AG09319 (cell line): ENCODE measurements at places on chromosomes 1 and 21.

GRCh38 chr1:222926566-222926965 lies 111.7 kb downstream of the DISP1 start:
- peak; percentile 19 for DNase-seq

DNA sequence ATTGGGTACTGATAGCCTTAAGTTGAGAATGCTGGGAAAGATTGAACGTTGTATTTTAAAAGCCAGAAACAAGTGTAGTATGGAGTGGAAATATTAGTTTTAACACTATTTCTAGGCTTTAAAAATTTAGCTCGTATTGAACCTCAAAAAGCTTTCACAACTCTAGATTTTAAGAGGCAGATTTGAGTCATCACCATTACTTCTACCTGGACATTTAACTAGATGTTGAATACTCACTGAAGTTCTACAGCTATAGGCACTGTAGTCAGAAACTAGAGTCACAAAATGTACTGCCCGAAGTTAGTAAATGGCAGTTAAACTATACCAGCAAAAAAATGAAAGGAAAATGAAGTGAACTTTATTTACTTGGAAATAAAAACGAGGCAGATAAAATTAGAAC lies 96.5 kb downstream of the NEK7 start:
- DNase-seq, result no peak

DNA sequence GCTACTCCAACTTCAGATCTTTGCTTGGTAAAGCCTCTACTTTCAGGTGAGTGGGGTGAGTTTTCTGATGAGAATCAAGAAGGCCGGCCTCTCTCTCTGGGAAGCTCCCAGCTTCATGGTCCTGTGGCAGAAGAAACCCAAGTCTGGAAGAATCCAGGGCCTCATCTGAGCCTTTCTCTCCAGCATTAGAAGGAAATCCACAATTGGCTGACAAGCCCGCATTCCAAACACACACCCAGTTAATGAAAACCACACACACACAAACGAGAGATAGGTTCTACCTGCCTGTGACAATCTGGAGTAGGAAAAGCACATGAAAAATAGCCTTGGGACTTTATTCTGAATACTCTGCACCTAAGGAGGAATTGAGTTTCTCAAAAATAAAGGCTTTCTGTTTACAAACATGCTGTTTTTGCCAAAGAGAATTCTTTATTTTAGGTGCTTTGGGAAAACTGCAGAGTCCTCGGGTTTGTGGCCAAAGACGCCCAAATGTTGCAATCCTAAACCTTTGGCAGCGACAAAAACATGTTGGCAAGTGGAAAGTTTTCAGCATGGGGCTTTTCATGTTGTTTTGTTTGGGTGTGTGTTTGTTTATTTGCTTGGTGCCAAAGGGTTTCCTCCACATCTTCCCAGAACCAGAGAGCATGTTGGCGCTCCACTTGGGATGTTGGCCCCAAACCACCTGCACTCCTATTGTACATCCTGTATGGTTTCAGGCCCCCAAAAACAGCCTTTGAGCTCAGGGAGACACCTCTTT lies 216.2 kb downstream of the SETD4 start:
- no peak for DNase-seq

DNA sequence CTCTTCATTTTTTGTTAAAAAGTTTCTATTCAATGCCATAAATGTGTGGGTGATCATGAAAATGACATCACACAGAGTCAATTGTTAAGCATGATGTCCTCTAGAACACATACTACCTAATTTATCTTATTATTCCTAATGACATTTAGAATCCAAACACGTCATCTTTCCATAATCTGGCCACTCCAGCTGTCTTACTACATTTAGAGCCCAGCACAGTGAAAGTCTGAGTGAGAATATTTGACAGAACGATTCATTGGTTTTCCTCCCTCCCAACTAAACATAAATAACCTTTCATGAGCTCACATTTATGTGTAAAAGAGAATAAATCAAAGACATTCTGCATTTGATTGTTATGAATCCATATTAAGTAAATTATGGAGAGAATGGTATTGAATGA lies 160.7 kb downstream of the OLFM3 start:
- no peak for DNase-seq

DNA sequence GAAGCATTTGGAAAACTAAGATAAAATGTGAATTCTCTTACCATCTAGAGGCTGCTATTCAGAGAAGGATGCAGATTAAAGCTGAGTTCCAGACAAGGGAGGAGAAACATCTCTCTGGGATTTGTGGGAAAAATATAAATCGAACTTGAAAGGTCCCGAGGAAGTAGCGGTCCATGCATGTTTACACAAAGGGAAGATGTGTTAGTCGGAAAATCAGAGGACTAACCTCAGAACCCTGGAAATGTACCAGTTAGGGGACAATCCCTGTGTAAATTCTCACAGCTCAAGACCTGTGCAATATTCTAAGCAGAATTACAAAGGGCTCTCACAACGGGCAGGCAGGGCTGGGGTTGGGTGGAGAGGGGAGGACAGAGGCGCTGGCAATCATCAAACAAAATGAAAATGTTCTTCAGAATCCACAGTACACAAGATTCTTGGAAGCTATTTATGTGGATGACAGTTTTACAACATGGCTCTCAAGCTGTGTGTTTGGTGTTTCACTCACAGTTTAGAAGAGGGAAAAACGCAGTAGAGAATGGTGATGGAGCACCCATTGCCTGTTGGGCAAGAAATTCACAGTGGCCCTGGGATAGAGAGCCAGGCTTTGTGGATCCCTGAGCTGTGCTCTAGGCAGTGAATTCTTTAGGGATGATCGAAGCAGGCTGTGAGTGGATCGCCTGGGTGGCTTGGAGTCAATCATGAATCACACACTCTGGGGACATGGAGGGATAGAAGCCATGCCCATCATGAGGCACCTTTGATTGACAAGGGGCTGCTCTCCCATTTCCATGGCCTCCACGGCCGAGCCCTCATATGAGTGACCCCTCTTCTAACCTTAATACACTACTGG lies 47.6 kb downstream of the KCNJ6 start:
- DNase-seq, result no peak

DNA sequence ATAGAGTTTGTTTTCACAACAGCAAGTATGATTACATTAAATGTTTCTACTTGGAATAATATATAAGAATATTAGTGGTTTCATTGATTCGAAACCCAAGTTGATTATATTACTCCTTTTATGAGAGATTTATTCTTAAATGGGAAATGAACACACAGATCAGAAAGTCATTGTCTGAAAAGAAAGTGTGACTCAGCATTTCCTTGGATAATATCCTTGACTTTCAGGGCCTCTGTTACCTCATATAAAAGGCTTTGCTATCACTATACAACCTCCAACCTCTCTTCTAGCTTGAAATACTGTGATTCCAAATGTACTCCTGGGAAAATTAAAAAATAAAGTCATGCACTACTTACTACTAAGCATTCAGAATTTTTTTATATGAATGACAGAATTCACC lies 295.3 kb upstream of the LYPLAL1 start:
- peak; percentile 52 for DNase-seq

GRCh38 chr1:67713057-67713846 lies 28.3 kb downstream of the GADD45A start:
- no peak for DNase-seq

DNA sequence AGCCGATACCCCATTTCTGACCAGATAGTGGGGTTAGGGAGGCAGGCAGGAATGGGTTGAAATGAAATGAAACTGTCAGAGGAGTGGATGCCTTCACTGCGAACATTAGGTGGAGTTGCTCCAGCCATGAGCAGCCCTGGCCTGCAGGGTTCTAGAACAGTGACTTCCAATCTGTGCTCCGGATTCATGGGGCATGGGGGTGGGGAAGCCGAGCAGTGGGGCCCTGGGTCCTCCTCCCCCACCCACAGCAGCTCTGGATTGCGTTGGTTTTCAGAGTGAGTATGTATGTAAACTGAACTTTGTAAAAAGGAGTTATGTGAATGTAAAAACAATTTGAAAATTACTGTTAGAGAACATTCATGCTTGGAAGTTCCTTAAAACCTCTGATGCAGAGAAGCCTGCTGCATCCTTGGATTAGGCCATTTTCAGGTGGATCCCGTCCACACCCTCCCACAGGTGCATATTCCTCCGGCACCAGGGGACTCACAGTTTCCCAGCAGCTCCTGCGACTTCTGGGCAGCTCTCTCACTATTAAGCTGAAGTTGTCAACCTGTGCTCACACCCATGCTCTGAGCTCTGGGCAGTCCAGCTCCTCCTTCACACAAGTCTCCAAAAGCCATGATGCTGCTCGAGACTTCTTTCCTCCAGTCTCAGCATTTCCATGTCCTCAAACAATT lies 54.4 kb upstream of the EDN2 start:
- DNase-seq, result no peak

GRCh38 chr21:39483917-39484316 lies 32.1 kb downstream of the SH3BGR start:
- no peak for DNase-seq

GRCh38 chr1:236808005-236808404 lies 12.9 kb downstream of the MTR start:
- no peak for DNase-seq

DNA sequence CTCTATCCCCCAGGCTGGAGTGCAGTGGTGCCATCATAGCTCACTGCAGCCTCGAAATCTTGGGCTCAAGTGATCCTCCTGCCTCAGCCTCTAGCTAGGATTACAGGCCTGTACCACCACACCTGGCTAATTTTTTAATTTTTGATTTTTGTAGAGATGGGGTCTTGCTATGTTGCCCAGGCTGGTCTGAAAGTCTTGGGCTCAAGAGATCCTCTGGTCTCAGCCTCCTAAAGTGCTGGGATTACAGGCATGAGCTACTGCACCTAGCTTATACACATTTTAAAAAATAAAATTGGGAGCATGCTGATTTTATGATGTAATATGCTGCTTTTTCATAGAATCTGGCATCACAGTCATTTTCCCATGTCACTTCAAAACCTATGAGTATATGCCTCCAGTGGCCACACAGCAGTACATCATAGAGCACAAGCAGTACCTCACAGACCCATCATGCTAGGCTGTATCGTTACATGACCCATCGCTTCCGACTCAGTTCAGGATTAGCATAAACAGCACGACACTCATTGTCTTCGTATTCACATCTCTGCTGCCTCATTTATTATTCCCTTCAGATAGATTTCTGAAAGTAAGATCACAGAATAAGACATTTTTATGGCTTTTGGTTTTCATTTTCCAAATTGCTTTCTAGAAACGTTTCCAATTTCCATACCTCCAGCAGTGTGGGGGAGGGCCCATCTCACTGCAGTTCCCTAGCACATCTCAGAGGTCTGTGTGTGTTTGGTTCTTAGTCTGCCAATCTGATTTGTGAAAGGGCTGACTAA lies 35.9 kb upstream of the CCSAP start:
- DNase-seq, result no peak

- DNase-seq, result no peak
Observed at GRCh38 chr21:42151148-42151947, 67.6 kb upstream of the ABCG1 start.

DNA sequence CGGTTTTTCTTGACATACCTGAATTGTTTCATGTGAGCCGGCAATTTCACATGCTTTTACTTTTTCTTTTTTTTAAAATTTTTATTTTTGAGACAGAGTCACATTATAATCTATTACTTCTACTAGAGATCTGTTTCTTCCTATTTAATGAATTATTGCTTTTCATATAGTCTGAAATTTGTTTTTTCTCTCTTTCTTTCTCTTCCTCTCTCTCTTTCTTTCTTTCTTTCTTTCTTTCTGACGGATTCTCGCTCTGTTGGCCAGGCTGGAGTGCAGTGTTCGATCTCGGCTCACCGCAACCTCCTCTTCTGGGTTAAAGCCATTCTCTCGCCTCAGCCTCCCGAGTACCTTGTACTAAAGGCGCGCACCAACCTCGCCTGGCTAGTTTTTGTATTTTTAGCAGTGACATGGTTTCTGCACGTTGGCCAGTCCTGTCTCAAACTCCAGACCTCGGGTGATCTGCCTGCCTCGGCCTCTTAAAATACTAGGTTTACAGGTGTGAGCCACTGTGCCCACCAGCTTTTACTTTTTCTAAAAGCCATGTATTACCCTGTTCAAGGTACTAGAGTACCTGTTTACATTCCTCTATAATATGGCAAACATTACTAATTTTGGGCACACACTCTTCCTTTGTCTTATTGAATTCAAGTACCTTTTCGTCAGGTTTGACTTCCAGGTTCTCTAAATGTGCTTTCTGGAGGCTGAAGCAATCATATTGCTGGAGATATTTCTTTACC lies 86.5 kb upstream of the RHOU start:
- DNase-seq, result no peak

DNA sequence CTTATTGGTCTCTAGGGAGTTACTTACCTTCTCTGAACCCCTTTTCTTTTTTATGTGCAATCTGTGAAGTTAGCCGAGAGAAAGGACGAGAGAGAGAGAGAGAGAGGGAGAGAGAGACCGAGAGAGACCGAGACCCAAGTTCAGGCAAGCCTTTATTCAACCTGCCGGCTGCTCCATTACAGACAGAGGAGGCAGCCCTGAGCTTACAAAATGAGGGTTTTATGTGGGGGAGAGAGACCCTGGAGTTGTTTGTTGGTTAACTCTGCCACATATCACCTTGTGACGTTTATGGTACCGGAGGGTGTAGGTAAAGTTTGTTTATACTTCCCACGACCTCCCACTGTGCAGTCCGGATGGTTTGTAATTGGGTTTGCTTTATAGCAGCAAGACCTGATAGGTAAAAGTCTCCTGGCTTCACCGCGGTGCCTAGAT lies 1.5 kb upstream of the MCOLN3 start:
- DNase-seq, result no peak

DNA sequence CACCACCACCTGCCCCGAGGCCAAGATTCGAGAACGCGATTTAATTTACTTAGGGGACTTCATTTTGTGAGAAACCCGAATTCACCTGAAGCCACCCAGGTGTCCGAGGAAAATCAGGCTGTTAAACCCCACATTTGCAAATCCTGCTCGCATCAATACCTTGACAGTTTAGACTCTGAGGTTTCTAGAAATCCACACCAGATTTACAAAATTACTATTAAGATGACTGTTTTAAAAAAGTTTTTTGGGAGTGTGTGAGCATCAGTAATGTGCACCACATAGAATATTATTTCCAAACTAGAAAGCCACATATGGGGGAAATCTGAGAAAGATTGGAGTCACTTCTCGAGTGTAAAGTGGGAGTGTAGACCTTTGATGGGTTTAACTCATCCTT lies 685 bp downstream of the RIMKLA start:
- no peak for DNase-seq

DNA sequence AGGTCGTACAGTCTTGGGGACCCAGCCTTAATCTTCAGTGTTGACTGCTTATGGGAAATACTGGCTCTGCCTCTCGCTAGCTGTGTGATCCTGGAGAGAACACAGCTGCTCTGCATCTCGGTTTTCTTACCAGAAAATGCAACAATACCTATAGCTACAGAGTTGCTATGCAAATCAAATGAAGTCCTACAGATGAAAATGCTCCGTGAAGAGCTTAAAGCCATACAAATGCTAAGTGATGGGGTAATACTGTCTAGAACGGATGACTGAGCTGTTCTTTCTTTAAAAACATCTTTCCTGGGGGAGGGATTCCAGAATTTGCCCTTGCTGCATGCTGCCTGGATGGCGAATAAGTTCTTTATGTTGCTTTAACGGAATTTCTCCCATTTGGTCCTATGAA lies 132.0 kb downstream of the ZBTB18 start:
- DNase-seq, result no peak

DNA sequence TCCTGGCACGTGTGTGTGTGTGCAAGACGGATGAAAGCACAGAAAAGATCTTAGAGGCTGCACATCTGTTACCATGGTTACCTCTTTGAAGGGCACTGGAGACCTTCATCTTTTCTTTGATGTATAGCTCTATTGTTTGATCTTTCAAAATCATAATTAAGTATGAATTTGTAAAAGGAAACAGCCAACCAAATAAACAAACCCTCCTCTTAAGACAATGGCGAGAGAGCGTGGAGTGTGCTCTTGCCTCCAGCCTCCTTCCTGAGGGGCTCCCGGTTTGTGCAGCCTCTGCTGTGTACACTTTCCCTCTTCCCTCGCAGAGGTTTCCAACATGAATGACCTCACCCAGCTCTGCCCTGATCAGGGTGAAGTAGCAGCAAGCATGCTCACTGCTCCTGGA lies 27.9 kb downstream of the CACNA1S start:
- DNase-seq, result no peak
